HFFc6 (cell line): ENCODE measurements at places on chromosomes 6 and 20. TPM values are rescaled to one million over a fixed set of nuclear protein-coding genes. Genes with fewer than 3 reads are reported as not detected.

The PNLDC1 gene
- total RNA-seq, result not detected in 3 replicates

The NOX3 gene
- not detected in 3 replicates for total RNA-seq

The ZBTB46 gene
- 0.38 to 1.3 TPM (median 0.85 TPM) in 3 replicates for total RNA-seq

The CRISP3 gene
- total RNA-seq, result not detected in 3 replicates

The MUCL3 gene
- total RNA-seq, result not detected in 3 replicates

DNA sequence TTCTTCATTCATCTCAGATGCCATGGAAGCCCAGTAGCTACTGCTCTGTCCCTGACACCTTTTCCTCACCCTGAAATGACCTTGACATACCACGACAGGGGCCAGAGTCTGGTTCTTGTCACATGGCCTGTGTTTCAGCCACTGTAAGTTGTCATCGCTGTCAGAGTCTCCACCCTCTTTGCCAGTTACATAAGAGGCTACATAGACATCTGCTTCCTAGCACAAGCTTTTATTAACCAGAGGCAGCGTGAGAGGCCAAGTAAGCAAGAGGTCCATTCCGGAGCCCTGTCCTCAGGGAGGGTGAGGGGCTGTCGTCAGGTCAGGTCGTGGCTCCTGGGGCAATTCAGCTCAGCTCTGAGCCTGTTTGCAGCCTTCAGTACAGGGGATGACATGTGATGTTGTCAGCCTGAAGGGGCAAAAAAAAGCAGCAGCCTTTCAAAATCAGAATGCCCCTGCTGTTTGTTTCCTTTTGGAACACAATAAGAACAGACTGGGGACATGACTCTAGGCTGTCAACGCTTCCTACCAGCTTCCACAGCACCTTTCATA is 146.3 kb downstream of the MTFR2 start:
- H3K36me3 ChIP-seq, result no peaks in the 10 kb centered on the region
- H3K27ac ChIP-seq, result no peak overlapping the region
- H3K27me3 ChIP-seq, result no peaks in the 10 kb centered on the region; the same call in 1 of the 2 replicates
- H3K4me3 ChIP-seq, result no peak overlapping the region

- H3K27me3 ChIP-seq, result peaks cover 13% of the 10 kb centered on the region
- no peak for DNase-seq
- H3K4me1 ChIP-seq, result peaks cover 7% of the 10 kb centered on the region
- H3K27ac ChIP-seq, result no peak overlapping the region
- no peaks in the 10 kb centered on the region for H3K36me3 ChIP-seq
These were observed 48.4 kb downstream of the ARHGAP40 start for GRCh38 chr20:38650010-38650409.

- H3K4me1 ChIP-seq, result peaks cover 9% of the 10 kb centered on the region
- peak; percentile 13 for DNase-seq
- H3K36me3 ChIP-seq, result no peaks in the 10 kb centered on the region; the same call in 1 of the 2 replicates
- peaks cover 23% of the 10 kb centered on the region for H3K27me3 ChIP-seq
These were observed 8.1 kb upstream of the ZBP1 start for GRCh38 chr20:57628047-57628961.
